ENCODE measurements at places on chromosomes 12 and 14.
A peak's percentile ranks its signal among the peaks of the same experiment; 100 is the strongest.

DNA sequence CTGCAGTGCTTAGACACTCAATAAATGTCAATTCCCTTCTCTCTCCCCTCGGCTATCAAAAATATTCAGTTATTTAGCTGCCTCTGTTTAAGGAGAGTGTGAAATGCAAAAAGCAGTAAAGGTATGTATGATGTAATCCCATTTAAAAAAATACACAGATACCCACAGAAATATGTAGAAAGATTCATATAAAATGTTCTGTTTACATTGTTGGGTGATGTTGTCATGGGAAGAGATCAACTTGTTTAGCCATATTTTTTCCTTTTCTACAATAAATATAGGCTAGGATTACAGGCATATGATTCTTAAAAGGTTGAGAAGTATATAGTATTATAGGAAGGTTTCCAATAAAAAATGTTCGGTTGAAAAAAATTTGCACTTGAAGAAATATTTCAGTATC lies 7.8 kb downstream of the PPP2R3C start:
- no peak for DNase-seq

DNA sequence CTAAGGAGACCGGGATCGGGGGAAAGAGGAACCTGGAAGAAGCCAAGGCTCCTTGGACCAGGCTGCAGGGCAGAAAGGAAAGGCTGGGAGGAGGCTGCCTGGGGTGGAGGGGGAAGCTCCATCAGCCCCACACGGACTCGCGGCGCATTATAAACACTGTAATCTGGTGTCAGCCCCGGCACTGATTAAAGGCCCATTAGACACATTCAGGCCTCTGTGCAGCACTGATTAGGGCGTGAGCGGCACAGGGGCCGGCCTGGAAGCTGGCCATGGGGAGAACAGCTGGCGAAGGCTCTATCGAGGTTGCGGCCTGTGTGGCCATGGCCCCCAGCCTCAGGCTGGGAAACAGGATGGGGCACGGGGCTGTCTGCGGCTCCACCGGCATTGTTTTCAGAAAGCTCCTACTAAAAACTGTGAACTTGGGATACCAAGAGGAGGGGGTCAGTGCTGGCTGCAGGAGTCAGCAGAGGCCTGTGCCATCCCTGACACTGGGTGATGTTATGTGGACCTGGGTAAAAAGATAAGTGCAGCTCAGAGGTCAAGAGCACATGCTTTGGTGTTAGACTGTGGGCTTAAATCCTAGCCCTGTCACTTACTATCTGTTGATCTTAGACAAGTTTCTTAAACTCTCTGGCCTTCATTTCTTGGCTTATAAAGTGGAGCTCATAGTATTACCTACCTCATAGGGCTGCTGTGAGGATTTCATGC lies 10.6 kb downstream of the ACVRL1 start:
- DNase-seq: no peak

DNA sequence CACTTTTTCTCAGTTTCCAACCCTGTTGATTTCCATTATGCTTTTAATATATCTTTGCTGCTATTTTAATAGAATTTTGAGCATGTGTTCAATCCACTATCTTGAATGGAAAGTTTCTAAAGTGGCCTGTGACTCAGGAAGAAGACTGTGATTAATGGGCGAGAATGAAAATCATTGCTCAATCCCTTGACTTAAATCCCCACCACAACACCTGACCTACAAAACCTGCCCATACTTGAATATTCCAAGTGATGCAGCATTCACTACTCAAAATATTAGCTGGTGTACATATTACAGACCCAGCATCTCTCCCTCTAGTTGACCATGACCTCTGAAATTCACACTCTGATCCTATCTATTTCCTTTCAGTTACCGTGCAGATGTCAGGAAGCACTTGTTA lies 1.3 kb upstream of the OAS3 start:
- DNase-seq: no peak

DNA sequence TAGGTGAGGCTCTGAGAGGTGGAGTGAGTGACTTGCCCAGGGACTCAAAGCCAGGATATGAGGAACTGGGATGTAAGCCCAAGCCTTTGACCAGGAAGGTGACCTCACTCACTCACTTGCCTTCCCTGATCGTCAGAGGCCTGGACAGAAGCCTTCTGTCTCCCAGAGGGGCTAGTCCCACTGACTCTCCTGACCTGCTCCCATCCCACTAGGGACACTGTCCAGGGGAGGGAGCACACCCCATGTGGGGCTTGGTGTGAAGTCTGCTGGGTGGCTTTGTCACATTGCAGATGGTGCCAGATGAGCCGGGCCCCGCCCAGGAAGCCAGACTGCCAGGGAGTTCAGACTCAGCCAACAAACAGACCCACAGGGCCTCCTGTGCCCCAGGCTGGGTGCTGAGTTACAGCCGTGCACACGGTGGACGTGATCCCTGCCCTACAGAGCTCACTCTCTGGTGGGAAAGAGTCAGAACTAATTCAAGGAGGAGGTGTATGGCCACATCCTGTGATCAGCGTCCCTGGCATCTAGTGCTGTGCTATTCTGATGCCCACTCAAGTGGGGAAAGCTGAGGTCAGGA lies 28.3 kb downstream of the MMAB start:
- no peak for DNase-seq

GRCh38 chr12:103588680-103589079 lies 1.6 kb downstream of the STAB2 start:
- DNase-seq: no peak

DNA sequence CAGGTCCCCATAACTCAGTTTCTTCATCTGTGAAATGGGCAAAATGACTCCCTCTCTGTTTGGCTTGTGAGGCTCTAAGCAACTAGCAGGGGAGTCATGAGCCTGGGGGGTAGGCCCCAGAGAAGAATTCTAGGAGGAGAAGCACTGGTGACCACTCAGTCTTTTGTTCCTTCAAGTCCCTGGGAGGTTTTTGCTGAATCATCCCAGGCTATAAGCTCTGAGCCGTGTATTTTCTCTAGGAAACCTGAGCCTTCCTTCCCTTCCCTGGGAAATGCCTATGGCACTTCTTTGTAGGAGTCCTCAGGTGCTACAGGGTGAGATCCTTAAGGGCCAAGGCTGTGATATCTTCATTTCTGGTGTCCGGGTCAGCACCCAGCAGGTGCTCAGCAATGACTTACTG lies 4.5 kb downstream of the RPH3A start:
- DNase-seq: no peak

GRCh38 chr12:122265476-122265875 lies 818 bp downstream of the VPS33A start:
- DNase-seq: no peak

- DNase-seq: no peak
Observed at GRCh38 chr12:94666158-94666557, 15.8 kb upstream of the TMCC3 start.

- peak; percentile 42 for DNase-seq
Observed at GRCh38 chr12:86950444-86950843, 694.3 kb upstream of the MGAT4C start.

DNA sequence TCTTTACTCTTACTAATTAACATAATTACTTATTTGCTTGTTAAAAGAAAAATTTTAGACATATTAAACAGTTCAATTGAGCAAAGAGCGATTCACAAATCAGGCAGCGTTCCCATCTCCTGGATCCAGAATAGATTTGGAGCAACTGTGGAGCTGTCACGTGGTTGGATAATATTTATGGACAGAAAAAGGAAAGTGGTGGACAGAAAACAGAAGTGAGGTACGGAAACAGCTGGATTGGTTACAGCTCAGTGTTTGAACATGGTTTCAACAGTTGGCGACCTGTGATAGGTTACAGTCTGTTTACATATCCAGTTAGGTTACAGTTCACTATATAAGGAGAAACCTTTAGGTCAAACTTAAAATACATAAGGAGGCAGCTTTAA lies 19.7 kb upstream of the FAM234B start:
- no peak for DNase-seq

DNA sequence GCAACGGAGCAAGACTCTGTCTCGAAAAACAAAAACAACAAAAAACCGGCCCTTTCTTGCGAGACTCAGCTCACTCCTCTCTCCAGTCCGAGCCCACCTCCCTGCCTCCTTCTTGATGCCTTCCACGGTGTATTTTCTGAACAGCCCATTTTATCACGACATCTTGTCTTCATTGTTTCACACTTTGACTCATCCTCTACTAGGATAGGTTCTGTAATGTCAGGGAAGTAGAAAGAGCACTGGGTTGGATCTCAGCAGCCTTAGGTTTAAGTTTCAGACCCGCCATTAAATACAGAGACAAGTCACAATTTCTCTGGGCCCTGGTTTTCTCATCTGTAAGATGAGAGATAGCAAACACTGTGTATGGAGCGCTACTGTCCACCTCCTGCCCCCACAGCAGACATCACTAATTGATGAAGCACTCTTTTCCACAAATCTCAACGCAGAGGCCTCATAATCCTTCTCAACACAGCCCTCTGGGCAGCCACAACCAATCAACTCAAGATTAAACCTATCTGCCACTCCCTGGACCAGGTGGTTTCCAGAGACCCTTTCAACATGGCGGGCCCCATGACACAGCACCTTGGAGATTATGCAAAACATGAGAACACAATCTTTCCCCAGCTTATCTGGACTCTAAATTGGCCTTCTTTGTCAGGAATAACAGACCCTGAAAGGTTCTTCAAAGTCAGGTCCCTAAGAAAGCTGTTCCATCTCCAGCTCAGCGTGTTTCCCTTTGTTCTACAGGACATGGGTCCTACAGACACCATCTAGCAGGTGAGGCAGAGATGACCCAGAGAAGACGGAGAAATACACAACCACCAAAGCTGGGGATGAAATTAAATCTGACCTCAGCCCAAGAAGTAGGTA lies 35.6 kb downstream of the CCDC88C start:
- DNase-seq: no peak

- DNase-seq: no peak
Observed at GRCh38 chr12:71282020-71282419, 124.2 kb upstream of the TSPAN8 start.

DNA sequence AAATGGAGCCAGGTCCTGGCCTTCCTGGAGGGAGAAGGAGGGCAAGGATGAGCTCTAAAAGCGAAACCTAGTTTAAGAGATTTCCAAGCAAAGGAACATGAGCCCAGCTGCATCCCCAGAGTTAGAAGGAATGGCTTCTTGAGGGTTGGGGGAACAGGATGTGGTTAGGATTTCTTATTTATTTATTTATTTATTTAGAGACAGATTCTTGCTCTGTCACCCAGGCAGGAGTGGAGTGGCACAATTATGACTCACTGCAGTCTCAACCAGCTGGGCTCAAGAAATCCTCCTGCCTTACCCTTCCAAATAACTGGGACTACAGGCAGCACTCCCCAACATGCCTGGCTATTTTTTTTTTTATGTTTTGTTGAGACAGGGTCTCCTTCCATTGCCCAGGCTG lies 25.3 kb upstream of the TMEM106C start:
- DNase-seq: no peak

- DNase-seq: no peak
Observed at GRCh38 chr12:41459111-41459905, 271.2 kb downstream of the PDZRN4 start.

DNA sequence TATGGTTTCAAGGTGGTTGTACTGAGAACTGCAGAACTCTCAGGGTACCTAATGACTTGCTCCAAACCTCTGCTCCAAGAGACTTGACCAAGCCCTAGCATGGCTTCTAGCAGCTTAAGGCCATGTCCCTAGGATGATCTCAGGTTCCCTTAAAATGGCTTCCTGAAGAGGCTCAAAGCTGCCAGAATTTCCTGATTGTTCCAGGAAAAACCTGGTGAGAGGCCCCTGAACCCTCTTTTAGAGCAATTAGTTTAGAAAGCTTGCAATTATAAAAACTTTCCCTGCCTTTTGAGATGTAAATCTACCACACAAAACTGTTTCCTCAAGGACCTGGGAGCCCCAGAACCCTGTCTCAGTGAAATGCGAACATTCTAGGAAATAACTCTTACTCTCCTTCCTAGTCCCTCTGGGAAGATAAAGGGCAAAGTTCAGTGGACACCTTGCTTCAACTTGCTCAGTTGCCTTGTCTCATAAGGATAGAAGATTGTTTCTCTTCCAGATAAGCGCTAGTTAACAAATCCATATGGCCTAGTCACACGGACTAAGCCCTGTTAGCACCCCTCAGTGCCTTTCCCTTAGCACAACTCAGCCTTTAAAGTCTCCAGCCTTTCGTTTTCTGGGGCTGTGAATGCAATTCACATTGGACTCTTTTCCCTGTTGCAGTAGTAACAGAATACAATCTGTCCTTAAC lies 2.5 kb downstream of the CMAS start:
- no peak for DNase-seq

DNA sequence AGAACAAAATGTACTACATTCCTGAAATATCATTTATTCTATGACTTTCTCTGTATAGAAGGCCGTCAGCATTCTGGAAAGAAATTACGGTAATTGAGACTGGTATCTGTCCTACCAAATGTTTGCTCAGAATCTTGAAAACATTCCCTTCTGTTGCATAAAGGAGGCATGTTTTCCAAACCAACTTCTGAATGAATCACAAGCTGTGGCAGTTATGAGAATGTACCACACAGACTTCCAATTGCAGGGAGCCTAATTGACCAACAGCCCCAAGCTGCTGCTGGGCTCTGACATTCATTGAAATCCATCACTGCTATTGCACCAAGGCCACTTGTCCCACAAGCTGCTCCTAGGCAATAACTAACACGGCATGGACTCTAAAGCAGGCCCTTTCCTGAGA lies 185.3 kb upstream of the CCDC196 start:
- no peak for DNase-seq

- DNase-seq: no peak
Observed at GRCh38 chr12:38771871-38772270, 133.5 kb downstream of the CPNE8 start.

GRCh38 chr14:57388067-57388466 lies 2.3 kb upstream of the NAA30 start:
- DNase-seq: no peak

DNA sequence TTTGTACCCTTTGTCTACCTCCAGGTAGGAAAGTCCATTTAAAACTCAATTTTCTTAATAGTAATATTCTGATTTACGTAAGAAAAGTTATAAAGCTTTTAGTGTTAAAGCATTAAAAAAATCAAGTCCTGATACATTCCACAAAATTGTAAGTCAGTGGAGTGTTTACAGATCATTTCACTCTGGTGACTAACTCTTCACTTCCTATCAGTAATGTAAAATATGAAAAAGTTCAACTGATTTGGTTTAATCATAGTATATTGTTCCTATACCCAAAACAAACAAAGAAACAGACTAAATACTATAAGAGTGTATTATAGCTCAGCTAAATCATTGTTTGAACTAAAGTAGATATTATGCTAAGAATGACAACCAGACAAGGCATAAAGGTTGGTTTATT lies 85.9 kb downstream of the VEZT start:
- no peak for DNase-seq

DNA sequence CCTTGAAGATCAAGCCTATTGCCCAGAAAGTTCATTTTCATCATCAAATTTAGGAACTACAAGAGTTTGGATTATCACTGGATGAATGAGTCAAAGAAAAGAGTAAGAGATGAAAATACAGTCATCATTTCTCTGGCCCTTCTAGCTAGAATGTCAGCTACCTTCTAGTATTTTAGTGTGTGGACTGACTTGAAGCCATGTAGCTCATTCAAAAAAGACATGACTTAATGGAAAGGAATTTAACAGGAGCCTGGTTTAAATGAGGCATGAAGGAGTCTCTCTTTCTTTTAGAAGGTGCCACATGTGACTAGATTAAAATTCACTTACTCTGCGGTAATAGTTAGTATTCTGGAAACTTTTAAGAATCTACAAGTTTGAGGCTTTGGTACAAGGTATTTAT lies 7.1 kb downstream of the PTHLH start:
- DNase-seq: no peak

GRCh38 chr14:70018713-70019211 lies 139.5 kb downstream of the SMOC1 start:
- DNase-seq: no peak
